KG1 (cell line): ENCODE measurements at places on chromosomes 3 and 15.

DNA sequence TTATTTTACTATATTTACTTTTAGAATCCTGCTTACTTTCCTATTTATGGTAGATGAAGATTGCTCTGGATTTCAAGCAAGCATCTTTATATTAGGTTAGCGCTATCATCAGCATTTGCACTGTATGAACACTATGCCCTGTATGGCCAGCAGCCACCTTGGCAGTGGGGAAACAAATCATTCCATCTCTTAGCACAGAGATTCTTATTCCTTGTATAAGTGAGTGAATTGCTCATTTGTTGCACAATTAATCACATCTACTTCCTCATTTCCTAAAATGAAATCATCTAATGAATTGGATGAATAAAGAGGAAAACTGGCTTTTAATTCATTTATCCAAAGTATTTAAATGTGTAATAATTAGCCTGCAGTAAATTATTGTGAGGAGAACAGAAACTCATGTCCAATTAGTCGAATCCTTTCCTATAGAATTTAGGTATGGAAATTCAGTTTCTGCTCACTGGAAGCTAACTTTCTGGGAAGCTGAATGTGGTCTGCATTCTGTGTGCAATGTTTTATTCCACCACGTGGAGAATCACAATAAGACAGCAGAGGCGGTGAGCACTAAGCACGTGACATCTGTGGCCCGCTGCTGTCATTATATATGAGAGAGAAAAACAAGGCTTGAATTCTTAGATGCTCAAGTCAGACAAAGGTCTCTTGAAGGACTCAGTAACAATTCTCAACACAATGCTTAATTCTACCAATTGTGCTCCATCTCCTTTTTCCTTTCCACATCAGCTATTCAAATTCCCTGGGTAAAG is 93.4 kb downstream of the PEX5L start:
- no peak for DNase-seq

DNA sequence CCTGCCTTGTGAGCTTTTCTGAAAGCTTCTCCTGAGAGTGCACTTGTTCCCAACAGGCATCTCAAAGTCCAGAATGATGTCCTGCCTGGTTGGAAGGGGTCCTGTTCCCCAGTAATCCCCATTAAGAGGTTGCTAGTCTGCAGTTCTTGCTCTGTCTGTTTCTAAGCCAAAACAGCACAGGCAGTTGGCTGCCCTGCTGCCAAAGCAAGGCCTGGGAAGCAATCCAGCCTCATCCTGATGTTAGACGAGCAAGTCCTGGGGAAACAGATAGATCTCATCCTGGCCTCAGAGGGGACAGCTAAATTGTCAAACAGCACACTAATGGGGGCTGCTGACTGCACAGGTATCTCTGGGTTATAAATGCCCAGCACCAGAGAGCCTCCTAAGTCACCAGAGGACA is 198.0 kb downstream of the EPHB1 start:
- no peak for DNase-seq

DNA sequence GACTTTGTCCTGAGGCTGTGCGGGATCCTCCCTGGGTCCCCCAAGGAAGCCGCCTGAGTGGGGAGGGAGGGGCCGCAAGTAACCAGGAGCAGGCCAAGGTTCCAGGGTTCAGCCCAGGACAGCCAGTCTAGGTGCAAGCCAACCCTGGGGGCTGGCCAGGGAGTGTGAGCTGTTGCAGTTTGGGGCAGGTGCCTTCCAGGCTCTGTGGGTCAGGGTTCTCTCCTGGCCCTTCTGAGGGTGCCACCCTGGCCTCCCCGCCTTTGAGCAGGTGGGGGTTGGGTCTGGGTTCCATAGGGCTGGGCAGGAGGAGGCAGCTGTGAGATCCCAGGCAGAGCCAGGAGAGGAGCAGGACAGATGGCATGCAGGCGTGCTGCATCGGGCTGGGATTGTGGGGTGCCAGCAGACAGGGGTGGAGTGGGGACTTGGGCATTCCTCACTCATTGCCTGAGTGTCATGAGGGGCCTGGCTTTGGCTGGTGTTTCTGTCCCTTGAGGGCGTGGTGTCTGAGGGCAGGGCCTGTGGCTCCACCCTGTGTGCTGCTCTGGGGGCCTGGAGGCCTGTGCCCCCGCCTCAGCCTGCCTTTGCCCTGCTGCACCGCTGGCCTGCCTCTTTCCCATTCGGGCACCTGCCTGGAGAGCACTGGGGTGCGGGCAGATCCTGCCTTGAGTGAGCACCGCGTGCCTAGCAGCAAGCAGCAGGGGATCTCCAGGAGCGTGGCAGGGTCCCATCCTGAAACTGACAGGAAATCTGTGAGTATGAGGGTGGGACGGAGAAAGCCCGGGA is 18.4 kb downstream of the KLF13 start:
- DNase-seq: no peak

GRCh38 chr15:54580643-54581042 is 602.4 kb downstream of the UNC13C start:
- no peak for DNase-seq

DNA sequence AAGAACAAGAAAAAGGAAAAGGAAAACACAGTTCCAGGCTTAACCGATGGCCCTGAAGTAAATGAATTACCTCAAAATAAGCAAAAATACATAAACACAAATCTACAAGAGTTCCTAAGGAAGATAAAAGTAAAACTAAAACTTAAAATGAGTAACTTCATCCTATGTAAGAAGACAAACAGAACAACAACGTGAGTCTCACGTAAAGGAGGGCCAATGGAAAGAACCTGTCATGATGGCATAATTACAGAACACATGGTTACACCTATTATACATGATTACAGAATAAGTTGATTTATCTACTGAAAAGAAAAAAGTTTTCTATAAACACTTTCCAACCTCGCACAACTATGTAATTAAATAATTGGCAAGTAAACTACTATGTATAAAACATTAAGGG is 42.1 kb downstream of the ADAM10 start:
- no peak for DNase-seq
